ENCODE measurements at places on chromosomes 1 and 21.

DNA sequence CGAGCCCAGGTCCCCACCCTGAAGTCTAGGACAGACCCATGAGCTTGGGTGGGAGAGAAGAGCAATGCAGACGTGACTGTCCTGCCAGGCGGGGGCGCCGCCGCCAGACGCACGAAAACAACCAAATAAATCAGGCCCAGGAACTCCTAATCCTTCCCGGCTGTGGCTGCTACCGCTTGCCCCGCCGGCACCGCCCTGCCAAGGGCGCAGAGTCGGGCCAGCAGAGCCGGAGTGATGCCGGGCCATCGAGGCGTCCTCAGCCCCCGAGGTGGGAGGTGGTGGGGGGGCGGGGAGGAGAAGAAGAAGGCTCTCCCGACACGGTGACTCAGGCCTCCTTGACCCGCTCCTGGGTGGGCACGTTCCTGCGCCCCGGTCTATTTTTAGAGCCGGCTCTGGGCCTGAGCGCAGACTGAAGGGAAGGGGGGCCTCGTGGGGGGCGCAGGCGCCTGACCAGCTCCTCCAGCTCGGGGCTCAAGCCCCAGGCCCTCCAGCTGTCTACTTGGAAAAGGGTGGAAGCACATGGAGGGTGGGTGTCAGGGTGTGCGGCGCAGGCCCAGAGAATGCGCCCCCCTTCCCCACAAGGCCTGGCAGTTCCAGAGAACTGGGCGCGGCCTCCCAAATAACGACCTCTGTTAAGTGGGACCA, 10.7 kb upstream of the COL16A1 start:
- peak; percentile 34 for DNase-seq

DNA sequence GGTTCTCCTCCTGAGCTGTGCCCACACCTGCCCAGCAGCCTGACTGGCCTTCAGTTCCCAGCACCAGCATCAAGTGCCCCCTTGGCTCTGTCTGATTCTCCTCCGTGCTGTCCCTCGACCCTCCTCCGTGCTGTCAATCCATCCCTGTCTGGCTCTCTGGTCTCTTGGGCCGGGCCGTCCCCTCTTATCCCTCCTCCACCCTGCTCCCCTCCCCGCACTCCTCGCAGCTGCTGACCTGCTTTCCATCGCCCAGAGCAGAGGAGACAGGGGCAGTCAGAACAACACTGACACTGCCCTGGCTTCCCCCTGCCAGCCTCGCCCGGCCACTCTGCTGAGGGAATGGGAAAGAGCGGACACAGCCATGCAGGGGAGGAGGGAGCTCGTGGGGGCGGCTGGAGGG, 267.4 kb downstream of the CAMTA1 start:
- no peak for DNase-seq

GRCh38 chr1:162250004-162250730, 126.5 kb downstream of the SPATA46 start:
- no peak for DNase-seq

DNA sequence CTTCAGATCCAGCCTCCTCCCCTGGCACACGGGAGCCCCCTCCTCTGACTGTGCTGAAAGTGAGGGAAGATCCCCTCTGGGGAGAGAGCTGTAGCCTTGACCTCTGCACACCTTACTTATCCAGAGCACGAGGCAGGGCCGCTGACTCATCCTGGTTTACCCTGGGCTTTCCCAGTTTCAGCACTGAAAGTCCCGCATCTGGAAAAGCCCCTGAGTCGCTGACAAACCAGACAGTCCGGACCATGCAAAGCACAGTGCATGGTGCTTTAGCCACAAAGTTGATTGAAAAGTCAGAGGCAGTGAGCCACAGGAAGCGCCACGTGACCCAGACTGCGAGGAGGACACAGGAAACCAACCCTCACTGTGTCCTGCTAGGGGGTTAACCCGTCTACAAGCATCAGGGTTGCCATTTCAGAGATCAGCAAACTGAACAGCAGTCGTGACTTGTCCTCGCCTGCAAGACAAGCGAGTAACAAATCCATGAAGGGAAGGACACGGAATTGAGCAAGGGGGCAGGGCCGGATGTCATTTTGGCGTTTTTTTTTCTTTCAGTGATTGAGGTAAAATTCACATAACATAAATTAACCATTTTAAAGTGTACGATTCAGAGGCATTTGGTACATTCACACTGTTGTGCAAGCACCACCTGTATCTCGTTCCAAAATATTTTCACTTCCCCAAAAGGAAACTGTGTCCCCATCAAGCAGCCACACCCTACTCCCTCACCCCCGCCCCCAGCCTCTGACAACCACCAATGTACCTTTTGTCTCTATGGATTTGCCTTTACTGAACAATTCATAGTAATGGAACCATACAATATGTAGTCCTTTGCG, 19.9 kb upstream of the IFNGR2 start:
- peak; percentile 89 for DNase-seq

GRCh38 chr1:36829066-36829465, 205.2 kb downstream of the GRIK3 start:
- DNase-seq: no peak

DNA sequence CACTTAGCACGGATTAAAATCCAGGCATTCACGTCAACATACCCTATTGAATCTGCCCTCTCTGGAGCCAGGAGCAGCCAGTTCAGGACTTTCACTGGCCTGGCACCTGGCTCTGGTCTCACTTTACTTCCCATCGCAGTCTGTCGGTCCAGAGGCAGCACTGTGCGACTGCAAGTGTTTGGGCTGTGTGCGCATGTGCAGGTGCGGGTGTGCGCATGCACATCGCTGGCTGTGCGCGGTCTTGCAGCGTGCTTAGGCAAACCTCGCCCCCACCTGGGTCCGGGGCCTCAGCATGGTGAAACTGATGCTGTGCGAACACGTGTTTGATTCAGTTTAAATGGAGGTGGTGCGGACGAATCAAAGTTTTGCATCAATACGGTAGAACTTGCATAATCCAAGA, 38.0 kb downstream of the ATF3 start:
- DNase-seq: no peak

GRCh38 chr1:213541641-213542040, 446.1 kb upstream of the PROX1 start:
- no peak for DNase-seq

DNA sequence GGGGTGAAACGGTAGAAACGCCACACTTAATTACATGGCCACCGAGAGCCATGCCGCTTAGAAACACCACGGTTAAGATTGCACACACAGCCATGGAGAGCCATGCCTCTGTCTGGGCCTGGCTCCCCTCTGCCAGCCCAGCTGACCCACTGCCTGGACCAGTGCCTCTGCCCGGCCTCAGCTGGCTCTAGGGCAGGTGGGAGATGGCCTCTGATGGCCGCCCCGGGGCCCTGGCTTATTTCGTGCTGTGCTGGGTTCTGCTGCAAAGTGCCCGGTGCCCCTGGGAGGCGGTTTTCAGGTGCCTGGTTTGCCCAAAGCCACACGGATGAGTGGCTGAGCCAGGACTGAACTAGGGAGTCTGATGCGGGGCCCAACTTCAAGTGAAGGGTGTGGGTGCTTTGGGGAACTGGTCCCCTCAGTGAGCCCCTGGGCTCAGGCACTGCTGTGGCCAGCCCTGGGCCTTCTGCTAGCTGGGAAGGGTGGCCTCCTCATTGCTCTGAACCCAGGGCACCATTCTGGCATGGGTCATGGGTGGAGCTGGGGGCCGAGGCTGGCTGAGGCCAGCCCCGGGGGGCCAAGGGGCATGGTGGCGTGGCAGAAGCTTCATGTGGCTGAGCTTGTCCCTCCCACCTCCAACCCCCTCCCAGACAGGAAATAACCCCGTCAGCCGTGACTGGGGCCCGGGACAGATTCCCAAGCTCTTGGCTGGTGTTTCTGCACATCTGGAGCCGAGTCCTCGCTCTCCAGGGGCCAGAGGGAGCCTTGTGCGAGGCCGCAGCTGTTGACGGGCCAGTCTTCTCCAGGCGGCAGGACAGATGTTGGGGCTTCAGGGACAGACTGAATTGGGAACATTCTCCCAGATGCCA, 1.9 kb upstream of the GPR153 start:
- DNase-seq: no peak

DNA sequence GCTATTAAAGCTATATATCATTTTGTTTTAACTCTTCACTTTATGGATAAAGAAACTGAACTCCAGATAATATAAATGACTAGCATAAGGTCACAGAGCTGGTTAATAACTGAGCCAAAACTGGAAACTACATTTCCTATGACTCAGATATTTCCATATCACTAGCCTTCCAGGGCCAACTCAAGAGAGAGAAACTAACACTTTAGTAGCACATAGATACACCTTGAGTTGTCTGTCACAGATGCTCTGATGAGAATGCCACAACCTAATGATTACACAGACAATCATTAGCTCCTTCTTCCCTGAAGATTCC, 40.7 kb downstream of the NME7 start:
- no peak for DNase-seq

DNA sequence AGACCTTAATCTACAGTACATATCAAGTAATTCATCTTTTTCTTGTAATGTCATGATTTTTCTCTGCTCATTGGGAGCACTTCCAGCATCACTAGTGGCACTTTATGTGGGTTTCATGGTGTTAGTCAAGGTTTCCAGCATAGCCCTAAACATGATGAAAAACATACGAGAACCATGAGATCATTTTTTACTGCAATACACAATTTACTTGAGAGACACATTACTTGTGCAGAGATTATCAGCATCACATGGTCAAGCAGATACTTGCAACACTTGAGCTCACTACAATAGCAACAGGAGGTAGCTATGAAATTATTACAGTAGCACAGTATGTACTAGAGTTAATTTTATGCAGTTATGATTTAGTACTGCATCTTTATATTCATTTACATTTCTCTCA, 36.4 kb downstream of the ITGB3BP start:
- DNase-seq: no peak

DNA sequence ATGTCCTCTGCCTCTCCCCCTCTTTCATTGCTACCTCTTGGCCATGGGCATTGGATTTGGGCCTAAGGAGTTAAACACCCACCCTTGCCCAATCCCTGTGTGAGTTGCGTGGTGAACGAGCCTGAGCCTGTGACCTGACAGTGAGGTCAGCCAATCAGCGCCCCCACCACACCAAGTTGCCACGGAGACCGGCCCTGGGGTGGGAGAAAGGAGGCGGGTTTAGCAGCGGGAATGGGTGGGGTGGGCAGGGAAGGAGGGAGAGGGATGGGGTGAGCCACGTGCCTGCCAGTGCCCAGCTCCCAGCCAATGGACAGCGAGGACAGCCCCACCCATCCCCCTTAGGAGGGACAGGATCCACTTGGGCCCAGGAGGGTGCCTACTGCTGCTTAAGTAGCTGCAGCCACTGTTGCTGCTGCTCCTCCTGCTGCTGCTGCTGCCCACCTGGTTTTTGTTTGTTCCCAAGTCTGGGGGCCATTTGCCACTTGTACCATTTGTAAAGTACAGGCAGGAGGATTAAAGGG, 9.5 kb downstream of the ZBTB7B start:
- no peak for DNase-seq

DNA sequence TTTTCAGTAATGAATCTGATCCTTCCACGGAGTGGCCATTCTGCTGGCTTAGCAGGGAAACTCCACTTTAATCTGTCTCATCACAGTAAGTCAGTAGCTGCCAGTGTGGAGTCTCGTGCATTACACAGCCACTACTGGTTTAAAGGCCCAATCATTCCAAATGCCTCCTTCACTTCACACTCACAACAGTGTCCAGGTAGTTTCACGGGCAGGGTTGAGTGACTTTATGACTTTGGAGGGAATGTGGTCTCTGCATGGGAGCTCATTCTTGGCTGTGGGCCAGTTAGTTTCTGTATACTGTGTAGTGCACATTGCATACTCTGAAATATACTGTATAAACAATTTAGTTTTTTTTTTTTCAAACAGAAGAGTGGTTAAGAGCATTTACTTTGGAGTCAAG, 34.6 kb upstream of the C1orf87 start:
- DNase-seq: no peak

DNA sequence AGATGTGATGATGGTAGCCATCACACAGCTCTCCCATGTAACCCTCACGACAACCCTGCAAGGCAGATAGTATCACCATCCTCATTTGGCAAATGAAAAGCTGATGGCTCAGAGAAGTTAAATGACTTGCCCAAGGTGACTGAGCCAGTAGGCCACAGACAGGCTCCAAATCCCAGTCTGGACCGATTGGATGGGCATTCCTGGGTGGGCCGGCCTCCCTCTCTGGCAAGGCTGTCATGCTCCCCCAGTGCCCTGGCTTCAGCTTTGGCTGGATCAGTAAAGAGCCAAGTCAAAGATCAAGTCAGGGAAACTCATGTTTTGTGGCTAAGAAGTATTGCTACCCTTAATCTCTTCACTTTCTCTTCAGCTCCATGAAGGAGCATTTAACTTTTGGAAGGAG, 41.2 kb downstream of the CDCP2 start:
- no peak for DNase-seq

DNA sequence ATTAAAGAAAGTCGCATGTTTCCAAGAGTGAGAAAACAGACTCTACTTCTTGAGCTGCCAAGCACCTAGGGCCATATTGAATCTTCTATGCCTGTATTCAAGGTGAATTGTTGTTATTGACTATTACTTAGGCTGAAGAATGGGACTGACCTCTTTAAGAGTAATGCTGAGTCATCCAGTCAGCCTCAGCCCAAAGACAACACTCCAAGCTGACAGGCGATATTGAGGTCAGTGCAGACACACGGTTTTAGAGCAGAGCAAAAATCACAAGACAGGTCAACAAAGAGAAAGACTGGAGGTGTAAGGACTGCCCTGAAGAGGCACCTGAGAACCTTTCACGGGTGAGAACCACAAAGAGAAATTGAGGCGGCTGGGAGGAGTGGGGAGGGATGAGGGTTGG, 146.9 kb downstream of the MIS18A start:
- DNase-seq: no peak

DNA sequence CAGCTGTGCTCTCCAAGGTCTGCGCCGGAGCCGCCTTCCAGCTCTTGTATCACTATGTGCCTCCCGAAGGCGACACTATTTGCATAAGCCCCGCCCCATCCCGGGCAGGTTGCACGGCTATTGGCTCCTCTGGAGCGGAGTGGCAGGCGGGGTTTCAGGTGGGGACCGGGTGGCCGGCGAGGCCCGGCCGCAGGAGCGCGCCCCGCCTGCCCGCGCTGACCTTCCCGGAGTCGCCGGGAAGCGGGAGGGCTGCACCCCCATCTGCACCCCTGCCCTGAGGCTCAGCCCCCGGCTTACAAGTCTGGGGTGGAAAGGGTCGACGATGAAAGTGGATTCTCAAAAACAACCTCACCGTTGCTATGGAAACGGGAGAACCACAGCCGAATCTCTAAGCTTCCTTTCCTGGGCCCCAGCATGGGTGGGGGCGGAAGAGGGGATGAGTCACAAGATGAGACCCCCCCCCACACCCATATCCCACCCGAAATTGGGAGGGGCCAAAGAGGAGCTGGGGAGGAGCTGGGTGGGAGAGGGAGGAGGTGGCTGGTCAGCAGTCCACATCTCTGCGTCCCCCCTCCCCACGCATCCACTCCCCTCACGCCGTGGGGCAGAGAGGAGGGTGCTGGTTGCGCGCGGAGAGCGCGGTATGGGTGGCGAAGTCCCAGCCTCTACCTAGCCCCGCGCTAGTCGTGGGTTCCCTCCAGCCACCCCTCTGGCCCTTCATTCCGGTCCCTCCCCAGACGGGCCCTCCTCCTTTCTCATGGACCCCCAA, at the start of gene HPCAL4:
TSS of gene HPCAL4 (minus strand) at position 51 of the 769 bp plus-strand sequence. CDS start 6,830 bp downstream, outside the sequence.
- DNase-seq: peak; percentile 95

GRCh38 chr1:43583058-43583457, 52.4 kb downstream of the PTPRF start:
- DNase-seq: no peak
